ENCODE measurements at places on chromosomes 11 and 22. TPM values are rescaled to one million over a fixed set of nuclear protein-coding genes. Genes with fewer than 3 reads are reported as not detected.

WBP2NL gene
- 3.5 TPM for total RNA-seq

TMEM45B gene
- total RNA-seq: 0.93 TPM

DTX4 gene
- 0.12 TPM for total RNA-seq

ATG16L2 gene
- 122 TPM for total RNA-seq

POLR2L gene
- 111 TPM for total RNA-seq

OR52E8 gene
- not detected for total RNA-seq

TRPM5 gene
- not detected for total RNA-seq

YPEL4 gene
- total RNA-seq: 0.78 TPM

CXCR5 gene
- 0.51 TPM for total RNA-seq

ANKK1 gene
- 0.17 TPM for total RNA-seq

MYBPC3 gene
- total RNA-seq: not detected

MMP11 gene
- 0.49 TPM for total RNA-seq

BANF1 gene
- total RNA-seq: 224 TPM

RIMBP3B gene
- total RNA-seq: 0.22 TPM

NARS2 gene
- total RNA-seq: 15.8 TPM

SYT12 gene
- total RNA-seq: not detected

RCOR2 gene
- total RNA-seq: 0.17 TPM

MEI1 gene
- total RNA-seq: 43.5 TPM

TUBA8 gene
- 1.7 TPM for total RNA-seq

C11orf42 gene
- total RNA-seq: not detected

OR5A1 gene
- not detected for total RNA-seq

C22orf23 gene
- not detected for total RNA-seq

BCO2 gene
- 2.2 TPM for total RNA-seq
